ENCODE measurements at places on chromosomes 4 and X.

DNA sequence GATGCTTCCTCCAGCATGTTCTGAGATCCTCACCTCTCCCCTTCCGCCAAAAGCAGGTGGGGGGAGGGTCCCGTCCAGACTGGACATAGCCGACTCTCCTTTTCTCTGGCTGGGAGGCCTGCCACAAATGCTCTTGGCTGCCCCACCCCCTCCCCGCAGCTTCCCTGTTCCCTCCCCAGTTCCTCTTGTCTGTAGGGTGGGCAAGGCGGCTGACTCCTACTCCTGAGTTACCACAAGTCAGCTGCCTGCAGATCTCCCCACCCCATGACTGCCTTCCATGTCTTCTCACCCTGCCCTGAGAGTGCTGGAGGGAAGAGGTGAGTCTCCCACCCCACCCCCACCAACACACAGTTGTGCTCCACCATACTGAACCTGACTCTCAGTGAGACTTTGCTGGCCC is 2.9 kb downstream of the ATP6AP1 start:
- DNase-seq, result no peak

GRCh38 chr4:124948976-124949597 is 236.6 kb upstream of the ANKRD50 start:
- no peak for DNase-seq

GRCh38 chrX:44943007-44943406 is 70.0 kb downstream of the KDM6A start:
- no peak for DNase-seq

- no peak for DNase-seq
Measured at GRCh38 chr4:123466080-123466785, 69.6 kb downstream of the SPRY1 start.

GRCh38 chrX:22196149-22196548 is 76.6 kb upstream of the CBLL2 start:
- DNase-seq, result no peak

DNA sequence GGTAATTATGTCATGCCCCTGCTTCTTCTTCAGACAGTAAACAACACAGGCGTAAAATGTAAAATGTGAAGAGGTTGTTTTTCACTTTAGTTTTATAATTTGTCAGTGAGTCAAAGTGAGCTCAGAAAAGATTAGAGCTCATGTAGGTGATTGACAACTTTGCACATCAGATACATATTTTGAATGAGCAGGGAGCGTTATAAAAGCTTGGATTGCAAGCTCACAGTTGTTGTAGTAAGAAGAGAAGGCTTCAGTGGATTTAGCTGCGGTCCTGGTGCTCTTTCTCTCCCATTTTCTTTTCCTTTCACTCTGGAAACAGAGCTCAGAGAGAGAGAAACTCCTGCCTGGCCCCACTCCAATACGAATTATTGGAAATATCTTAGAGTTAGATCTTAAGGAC is 26.4 kb downstream of the MTMR1 start:
- no peak for DNase-seq

DNA sequence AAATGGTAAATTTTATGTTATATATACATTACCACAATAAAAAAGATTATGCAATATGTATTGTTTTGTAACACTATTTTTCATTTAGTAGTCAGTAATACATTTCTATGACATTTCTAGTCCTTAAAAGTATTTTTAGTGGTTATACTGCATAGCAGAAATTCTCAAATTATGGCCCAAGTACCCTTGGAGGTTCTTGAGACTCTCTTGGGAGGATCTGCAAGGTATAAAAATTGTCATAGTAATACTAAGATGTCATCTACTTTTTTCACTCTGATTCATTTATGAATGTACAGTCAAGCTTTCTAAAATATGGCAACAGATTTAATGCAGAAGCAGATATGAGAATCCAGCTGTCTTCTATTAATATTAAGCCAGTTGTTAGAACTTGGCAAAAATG is 138.6 kb upstream of the NAP1L5 start:
- no peak for DNase-seq

DNA sequence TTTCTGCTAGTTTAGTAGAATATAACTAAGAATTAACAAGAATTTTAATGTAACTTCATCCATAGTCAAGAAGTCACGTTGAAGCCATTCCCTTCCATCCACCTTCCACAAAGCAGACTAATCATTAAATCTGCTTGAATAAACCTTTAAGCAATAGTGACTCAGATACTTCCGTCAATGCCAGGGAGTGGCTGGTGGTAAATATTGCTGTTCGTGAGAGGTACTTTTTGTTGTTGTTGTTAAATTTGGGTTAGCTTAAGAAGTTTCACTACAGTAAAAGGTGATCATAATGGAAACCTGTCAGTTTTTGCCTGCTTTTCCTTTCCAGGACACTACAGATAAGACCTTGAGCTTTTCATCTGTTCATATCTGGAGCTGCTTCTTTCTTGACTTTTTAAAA is 316.3 kb downstream of the TMA16 start:
- DNase-seq, result no peak

GRCh38 chr4:102537269-102537668 is 36.1 kb downstream of the NFKB1 start:
- no peak for DNase-seq

- DNase-seq, result no peak
Measured at GRCh38 chr4:90078440-90078839, 48.8 kb upstream of the CCSER1 start.

- no peak for DNase-seq
Measured at GRCh38 chrX:13256603-13257002, 63.2 kb downstream of the ATXN3L start.

GRCh38 chrX:133994576-133994975 is 9.2 kb upstream of the GPC3 start:
- no peak for DNase-seq

GRCh38 chr4:23930750-23931488 is 41.1 kb upstream of the PPARGC1A start:
- no peak for DNase-seq

DNA sequence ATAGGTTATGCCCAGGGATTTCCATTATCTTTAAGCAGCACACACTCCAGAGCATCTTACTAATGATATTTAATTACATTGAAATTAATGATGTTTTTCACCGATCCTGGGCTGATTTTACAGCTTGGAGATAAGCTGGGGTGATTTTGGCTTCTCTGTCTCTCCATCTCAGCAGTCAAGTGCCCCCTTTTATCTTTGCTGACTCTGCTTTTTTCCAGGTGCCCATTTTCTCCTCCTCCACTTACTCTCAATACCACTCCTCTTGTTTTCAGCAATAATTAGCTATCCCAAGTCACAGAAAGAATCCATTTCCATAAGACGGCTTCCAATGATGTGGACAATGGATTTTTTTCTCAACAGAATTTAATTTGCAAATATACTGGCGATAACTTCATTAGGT is 266.7 kb downstream of the GBA3 start:
- no peak for DNase-seq

DNA sequence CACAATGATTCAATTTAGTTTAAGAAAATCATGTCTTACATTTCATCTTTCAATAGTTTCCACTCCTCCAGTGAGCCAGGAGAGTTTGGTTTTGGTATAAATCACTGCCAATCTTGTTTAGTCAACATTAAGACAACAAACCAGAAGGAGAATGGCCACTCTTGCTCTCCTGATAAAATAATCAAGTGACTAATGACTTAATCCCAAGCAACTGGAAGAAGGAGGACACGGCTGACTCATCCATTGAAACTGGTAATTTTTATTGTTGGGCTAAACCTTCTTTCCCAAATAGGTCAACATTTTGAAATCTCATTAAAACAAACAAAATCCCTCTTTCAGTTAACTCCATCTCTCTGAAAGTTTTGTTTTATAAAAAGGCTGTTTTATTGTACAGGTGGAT is 230.2 kb downstream of the CLCN4 start:
- DNase-seq, result no peak

DNA sequence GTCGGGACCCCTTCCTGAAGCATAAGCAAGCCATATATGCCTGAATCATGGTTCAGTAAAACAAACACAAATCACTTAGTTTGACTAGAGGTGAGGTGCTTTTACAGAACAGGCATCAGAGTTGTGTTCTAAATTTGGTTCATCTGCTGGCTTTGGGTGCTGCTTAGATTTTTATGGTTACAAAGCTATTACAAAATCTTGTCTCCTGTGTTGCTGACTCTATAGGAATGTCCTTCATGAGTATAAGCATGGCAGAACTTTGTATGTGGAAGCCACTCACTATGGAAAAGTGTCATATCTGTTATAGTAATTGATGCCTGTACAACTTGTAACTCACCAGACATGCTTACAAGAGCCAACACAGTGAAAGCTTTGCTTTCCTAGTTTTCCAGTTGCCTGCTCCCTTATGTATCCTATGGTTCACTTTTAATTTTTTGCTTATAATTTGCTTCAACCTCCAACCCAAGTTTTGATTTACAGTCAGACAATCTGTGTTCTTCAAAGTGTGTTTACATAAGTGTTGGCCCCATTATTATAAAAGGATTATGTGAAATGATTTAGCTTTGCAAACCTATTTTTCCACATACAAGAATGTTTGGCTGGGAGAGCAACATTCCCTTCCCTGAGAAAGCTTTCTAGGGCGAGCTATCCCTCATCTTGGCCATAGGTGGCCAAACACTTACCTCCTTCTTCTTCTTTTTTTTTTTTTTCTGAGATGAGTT is 30.0 kb upstream of the CYP2U1 start:
- no peak for DNase-seq

- DNase-seq, result no peak
Measured at GRCh38 chr4:174714393-174715211, 114.4 kb downstream of the GLRA3 start.

All from vagina (tissue), 2 donors.